Regular cardiac myocyte (primary cell): ENCODE measurements at places on chromosomes 5 and 9. TPM values are rescaled to one million over a fixed set of nuclear protein-coding genes. Genes with fewer than 3 reads are reported as not detected.

Gene C9orf50
- 0.28 TPM in 1 of 2 replicates, not detected in the other for total RNA-seq

Gene PCDHB2
- 0.77 and 6.5 TPM in 2 replicates for total RNA-seq

Gene UQCRQ
- total RNA-seq: 131 and 137 TPM in 2 replicates

Gene NRG2
- total RNA-seq: 0.56 and 0.77 TPM in 2 replicates

Gene GABRA1
- total RNA-seq: not detected in 2 replicates

Gene NKD2
- 1.2 and 9.3 TPM in 2 replicates for total RNA-seq

Gene KLHL9
- total RNA-seq: 38.1 and 47.9 TPM in 2 replicates
